ENCODE measurements at places on chromosomes 2 and 18.
A peak's percentile ranks its signal among the peaks of the same experiment; 100 is the strongest.

DNA sequence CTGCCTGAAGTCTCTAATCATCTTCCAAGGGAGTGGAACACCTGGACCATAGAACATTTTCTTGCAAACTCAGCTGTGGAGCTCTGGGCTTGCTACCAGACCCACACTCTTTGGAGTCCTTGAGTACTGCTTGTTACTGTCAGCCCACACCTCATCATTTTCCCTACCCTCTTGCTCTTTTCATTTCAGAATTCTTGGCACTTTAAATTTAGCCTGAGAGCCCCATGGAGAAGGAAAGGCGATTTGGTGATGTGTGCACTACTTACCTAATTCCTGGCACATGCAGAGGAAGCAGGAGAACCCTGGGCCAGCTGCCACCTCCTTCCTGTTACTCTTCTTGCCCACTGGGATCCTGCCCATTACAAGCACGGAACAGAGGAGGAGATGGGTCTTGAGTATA is 31.7 kb downstream of the TMEM178A start:
- DNase-seq, result no peak

- DNase-seq, result no peak
These were observed 56.7 kb upstream of the RAB6C start for GRCh38 chr2:129922571-129923264.

DNA sequence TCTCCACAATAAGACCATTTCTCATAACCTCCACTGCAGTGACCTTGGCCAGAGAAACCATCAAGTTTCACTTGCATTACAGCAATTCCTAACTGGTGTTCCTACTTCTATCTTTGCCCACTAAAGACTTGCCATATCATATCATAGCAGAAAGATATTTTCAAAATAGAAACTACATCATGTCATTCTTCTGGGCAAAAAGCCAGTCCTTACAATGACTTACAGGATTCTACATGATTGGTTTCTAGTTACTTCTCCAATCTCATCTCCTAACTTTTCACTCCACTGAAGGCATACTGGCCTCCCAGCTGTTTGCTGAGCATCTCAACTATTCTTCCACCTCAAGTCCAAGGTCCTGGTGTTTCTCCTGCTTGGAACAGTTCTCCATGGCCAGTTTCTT is 151.4 kb downstream of the HNMT start:
- DNase-seq, result no peak

GRCh38 chr2:73260338-73260984 is 23.8 kb downstream of the FBXO41 start:
- DNase-seq, result no peak

GRCh38 chr2:152452256-152452973 is 117.4 kb downstream of the FMNL2 start:
- no peak for DNase-seq

- DNase-seq, result no peak
These were observed 418.2 kb upstream of the SLC39A10 start for GRCh38 chr2:195238826-195239225.

DNA sequence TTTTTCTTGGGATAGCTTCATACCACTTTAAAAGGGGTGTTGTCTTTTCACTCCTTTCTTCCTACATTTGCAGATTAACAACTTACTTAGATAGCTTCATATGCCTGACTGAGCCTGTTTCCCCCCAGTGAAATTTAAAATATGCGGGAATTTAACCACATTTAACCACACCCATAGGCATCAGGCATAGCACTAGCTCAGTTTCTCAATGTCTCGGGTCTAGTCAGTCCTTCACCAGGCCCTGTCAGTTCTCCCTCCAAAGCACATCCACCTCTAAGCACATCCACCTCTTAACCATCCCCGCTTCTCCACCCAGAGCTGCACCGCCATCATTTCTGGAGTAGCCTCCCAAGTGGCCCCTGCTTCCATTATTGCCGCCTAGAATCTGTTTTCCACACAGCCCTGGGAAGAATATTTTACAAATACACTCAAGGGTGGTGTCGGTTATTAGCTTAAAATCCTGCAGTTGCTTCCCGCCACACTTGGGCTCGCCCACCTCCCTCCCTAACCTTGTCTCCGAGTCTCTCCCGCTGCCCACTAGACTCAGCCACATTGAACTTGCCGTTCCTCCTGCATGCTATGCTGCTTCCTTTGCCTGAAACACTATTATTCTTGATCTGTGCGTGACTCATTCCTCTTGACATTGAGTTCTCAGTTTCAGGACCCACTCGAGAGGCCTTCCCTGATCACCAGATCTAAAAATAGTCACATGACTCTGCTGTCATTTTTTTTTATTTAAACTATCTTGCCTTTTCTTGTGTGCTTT is 68.3 kb downstream of the SPTBN1 start:
- DNase-seq, result peak; percentile 59

DNA sequence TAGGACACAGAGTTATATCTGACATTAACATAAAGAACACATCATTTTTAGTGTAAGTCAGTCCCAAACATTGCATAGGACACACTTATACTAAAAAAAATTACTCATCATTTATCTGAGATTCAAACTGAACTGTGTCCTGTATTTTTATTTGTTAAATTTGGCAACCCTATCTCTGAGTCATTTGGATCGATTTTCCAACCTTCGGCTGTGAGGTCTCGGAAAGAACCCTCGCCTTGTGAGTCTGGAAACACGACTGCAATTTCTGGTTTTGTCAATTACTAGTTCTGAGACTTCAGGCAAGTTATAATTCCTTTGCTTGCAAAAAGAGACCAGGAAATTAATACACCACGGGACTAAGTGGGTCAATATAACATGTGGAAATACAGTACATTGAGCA is 14.0 kb downstream of the ATP8B1 start:
- DNase-seq, result no peak

DNA sequence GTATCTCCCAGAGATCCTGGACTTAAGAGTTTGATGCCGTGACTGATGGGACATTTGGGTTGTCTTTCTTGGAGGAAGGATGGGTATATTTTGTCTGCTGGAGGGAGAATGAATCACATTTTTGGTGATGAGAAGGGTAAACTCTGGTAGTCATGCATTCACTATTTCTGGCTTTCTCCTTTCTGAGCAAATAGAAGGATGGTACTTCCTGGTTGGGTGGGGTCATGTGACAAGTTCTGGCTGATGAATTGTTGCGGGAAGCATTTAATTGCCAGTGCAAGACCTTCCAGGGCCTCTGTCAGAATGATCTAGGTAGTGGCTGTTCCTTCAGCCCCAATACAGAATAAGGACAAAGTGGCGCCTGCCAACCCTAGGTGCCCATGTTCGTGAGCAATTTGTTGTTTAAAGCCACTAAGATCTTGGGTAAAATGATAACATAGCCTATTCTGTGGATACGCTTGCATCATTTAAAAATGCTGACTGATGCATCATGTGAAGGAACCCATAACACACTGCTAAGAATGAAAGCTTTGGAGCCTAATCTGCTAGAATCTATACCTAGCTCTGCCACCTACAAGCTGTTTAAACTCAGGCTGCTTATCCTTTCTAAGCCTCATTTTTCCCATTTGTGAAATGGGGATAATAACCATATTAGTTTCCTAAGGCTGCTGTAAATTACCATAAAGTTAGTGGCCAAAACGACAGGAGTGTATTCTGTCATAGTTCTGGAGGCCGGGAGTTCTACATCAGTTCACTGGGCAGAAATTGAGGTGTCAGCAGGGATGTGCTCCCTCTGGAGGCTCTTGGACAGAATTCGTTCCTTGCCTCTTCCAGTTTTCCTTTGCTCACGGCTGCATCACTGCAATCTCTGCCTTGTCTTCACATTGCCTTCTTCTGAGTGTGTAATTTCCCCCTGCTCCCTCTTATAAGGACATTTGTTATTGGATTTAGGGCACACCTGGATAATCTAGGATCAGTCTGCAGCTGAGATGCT is 281.3 kb downstream of the AGPS start:
- DNase-seq, result no peak

- no peak for DNase-seq
These were observed 249.1 kb upstream of the SALL3 start for GRCh38 chr18:78730546-78730945.

GRCh38 chr18:23468753-23469459 is 15.8 kb downstream of the RIOK3 start:
- DNase-seq, result no peak

DNA sequence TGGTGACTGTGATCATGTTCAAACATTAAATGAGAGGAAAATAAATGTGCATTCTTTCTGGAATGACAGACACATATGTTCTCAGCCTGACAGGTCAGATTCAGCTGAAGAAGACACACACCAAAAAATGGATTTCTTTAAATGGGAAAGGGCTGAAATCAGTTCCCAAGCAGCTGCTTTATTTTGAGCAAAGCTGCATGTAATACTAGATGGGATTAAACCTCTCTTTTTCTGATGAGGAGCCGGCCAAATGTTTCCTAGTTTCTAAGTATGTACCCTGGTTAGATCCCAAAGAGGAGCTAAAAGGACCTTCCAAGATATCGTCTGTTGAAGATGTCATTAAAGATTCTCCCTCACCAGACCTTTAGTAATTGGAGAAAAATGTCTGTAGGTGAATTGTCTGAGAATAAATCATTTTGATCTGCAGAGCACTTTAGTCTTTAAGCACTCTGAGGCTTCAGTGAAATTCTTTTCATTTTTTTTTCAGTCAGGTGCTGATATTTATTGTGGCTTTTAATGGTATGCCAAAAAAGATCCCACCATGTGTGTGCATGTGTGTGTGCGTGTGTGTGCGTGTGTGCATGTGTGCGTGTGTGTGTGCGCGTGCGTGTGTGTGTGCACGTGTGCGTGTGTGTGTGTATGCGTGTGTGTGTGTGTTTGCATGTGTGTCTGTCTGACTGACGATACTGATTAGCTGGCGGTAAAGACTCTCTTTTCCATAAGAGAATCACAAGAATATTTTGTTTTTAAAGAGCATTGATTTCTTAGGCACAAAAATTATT is 175.8 kb downstream of the IRS1 start:
- no peak for DNase-seq

DNA sequence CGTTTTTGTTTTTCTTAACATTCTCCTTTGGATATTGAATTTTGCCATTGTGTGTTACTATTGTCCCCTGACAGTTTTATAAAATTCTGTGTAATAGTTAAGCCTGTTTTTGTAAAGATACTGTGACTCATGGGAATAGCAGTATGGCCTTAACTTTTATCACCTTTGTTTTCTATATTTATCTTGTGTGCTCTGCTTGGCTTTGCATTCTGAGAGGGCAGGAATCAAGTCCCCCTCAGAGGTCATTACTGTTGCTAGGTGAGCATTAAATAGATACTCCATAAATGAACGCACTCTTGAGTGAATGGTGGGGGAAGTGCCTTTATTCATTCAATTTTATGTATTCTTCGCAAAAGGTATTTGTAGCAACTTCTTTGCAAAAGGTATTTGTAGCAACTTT is 160.0 kb downstream of the PHLPP1 start:
- DNase-seq, result no peak

- DNase-seq, result no peak
These were observed 127.4 kb downstream of the VAPA start for GRCh38 chr18:10041180-10041579.

DNA sequence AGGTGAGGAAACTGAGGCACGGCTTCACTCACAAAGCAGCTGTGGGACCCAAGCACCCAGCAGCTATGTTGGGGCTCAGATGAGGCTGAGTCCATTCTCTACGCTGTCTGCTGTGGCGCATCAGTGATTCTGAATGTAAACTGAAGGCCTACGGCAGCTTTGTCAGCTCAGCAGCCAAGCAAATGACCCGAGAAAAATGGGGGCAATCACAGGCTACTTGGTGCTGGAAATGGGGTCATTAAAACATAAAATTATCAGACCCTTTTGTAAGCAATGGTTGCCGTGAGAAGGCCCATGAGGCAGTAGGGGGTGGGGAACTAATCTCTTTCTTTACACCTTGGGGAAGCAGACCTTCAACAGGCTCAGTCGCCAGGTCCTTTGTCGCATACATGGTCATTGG is 84.0 kb upstream of the ZCCHC2 start:
- no peak for DNase-seq

GRCh38 chr2:95122197-95122551 is 566 bp upstream of the MRPS5 start:
- no peak for DNase-seq

DNA sequence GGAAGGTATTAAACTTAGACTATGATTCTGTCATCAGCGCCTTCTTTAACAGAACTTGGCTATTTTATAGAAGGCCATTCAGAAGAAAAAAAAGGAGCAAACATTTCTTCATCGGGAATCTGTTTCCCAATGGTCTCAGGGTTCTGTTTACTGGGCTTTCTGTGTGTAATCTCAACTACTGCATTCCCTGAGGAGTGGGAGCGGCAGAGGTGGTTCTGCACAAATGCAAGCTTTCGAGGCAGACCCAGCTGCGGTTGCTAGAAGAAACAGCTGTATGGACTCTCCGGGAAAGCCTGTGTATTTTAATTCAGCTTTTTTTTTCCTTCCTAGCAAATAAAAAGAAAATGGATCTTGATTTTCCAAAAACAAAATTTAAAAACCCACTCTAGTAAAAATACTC is 250.7 kb downstream of the NAPG start:
- no peak for DNase-seq

DNA sequence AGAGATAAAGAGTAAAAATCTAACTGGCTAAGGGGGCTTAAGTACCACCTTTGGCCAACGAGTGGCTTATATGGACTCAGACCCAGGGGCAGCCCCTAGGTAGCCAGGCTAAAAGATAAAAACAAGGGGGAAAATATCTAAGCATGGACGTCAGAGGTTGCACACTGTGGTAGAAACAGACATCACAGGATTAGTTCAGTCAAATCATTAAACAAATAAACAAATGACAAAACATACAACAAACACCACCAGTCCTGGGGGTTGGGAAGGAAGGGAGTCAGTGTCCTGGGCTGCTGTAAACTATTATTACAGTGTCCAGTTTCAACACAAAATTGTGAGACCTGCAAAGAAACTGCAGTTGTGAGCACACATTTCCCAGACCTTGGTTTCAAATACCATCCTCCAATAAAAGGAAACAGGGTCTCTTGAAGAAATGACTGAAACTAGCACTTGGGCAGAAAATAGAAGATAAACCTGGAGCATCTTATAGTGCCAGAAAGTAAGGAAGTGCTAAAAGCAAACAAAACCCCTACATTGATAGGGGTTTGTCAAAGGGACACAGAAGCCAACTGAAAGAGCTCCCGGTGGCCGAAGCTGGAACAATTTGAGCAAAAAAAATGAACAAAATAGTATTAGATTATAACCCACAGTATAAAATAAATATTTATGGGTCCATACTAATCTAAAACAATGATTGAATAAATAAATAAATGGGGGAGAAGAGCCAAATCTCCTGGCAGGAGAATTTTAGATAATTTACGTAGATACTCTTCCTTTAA is 154.8 kb upstream of the KLF7 start:
- no peak for DNase-seq

- DNase-seq, result no peak
These were observed 225.1 kb upstream of the ITGA4 start for GRCh38 chr2:181231886-181232621.
